ENCODE measurements at places on chromosomes 2 and 18. TPM values are rescaled to one million over a fixed set of nuclear protein-coding genes. Genes with fewer than 3 reads are reported as not detected.

Gene FBXO48
- total RNA-seq: 0.25 TPM

Gene SMAD2
- total RNA-seq: 49.6 TPM

Gene CNGA3
- total RNA-seq: not detected

DNA sequence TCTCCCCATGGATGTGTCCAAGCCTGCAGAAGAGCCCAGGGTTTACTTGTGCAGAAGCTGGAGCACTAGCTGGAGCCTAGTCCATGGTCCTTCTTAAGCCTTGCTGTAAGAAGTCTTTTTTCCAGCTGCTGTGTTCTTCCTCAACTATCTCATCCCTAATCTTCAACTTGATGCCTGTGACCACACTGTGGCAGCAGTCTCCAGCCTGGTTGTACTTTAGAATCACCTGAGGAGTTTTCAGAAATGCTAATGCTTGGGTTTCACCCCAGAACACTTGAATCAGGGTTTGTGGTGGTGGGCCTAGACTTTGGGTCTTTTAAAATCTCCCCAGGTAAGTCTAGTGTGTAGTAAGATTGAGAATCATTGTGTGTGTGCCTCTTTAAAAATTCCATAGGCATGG lies 173.6 kb downstream of the ADCYAP1 start:
- DNase-seq: no peak

DNA sequence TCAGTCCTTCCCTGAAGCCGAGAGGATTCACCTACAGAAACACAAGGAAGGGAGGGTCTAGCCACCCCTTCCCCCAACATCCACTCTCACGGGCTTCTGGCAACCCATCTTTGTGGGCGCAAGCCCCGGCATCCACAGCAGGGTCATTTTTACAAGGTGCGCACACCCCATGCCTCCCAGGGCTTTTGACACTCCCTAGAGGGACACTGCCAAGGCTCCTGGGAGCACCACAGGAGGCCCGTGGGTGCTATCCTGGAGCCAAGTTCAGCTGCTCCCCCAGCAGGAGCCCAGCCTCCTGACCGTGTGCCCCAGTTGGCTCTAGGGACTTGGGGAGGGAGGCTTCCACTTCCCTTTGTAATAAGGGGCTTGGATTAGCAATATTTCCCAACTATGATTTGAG lies 251.6 kb downstream of the TNS1 start:
- no peak for DNase-seq

GRCh38 chr2:50514901-50515300 lies 517.0 kb downstream of the NRXN1 start:
- no peak for DNase-seq

Data from dermis microvascular lymphatic vessel endothelial cell (primary cell).